ENCODE measurements at places on chromosomes 3 and 15. TPM values are rescaled to one million over a fixed set of nuclear protein-coding genes. Genes with fewer than 3 reads are reported as not detected.
A peak's percentile ranks its signal among the peaks of the same experiment; 100 is the strongest.

DNA sequence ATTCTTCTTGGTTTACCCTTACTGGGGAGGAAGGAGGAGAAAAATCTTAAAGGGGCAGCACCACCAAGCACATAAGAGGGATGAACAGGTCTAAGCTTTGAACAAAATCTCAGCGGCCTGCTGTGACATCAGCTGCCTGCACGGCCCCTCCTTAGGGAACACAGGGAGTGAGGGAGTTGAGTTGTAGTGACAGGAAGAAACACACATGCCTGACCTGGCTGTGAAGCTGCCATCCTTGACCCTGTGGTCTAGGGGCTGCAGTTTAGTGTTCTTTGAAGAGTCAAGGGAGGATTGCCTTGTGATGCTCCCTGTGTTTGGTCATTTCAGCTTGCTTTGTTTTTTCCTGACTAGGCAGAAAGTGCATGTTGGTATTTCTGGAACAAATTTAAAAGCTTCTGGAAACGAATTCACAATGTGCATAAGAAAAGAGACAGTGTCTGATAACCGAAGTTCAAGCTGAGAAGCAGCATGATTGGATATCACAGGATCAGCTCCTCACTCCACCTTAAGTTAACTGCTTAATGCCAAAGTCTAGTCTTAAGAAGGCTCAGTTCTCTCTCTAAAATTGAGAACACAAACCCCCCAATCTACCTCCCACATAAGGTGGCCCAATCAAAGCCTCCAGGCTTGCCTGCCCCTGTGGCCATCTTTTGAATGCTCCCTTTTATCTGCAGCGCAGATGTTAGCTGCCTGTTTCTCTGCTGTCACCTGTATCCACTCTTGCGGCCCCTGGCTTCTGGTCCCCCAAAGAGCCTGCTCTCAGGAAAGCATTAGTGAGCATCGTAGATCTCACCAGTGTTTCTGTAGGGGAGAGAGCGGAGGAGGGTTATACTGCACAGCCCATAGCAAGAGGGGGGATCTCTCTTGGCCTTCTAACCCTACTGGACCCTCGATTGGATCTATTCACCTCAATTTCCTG, 82.2 kb downstream of the SCN11A start:
- no peaks in the 10 kb centered on the region for H3K27me3 ChIP-seq
- H3K4me1 ChIP-seq, result no peaks in the 10 kb centered on the region
- no peak overlapping the region for H3K4me3 ChIP-seq
- H3K27ac ChIP-seq, result no peak overlapping the region
- H3K36me3 ChIP-seq, result no peaks in the 10 kb centered on the region
- DNase-seq, result no peak

DNA sequence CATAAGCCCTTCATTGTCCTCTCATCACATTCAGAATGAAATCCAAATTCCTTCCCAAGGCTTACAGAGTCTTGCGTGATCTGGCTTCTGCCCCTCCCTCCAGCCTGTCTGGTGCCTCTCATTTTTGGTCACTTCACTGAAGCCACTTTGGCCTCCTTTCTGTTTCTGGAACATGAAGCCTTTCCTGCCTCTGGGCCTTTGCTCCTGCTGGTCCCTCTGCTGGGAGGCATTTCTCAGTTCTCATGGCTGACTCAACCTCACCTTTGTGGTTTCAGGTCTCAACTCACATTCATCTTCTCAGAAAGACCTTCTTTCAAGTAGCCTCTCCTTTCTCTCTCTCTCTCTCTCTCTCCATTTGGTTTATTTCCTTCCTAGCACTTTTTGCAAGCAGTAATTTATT, 43.9 kb upstream of the BHLHE40 start:
- no peaks in the 10 kb centered on the region for H3K27me3 ChIP-seq
- H3K36me3 ChIP-seq, result no peaks in the 10 kb centered on the region
- peak; percentile 49 for DNase-seq
- no peak overlapping the region for H3K4me3 ChIP-seq
- H3K27ac ChIP-seq, result peak overlapping the region; percentile 44

DNA sequence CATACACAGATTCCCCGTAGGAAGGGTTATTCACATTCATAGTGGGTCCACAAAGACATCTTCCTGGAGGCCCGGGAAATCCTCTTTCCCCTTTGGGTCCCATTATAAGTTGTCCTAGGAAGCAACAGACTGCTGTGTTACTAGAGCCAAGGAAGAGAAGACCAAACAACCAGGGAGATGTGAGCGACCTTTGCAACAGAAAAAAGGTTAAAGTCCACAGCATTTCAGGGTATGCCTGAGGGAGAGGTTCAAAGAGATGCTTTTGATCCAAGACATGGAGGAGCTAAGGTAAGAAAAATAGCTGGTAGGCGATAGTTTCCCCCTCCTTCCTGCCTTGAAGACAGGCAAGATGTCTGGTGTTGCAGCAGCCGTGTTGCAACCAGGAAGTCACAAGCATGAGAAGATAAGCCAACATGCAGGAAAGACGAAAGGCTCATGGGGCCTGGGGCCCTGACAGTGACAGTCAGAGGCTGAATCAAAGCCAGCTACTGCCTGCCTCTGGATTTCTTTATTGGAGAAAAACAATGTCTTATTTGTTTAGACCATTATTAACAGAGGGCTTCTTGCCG, 30.9 kb downstream of the EAF1 start:
- no peaks in the 10 kb centered on the region for H3K36me3 ChIP-seq
- no peak overlapping the region for H3K4me3 ChIP-seq
- no peak for DNase-seq
- H3K27ac ChIP-seq, result no peak overlapping the region

- no peak overlapping the region for H3K4me3 ChIP-seq
- H3K4me1 ChIP-seq, result peaks cover 2% of the 10 kb centered on the region
- H3K27me3 ChIP-seq, result no peaks in the 10 kb centered on the region
- no peak for DNase-seq
- H3K36me3 ChIP-seq, result no peaks in the 10 kb centered on the region
- no peak overlapping the region for H3K27ac ChIP-seq
Observed at GRCh38 chr15:31556494-31557150, 230.0 kb downstream of the KLF13 start.

- H3K4me1 ChIP-seq, result peaks cover 73% of the 10 kb centered on the region
- no peak for DNase-seq
- H3K4me3 ChIP-seq, result no peak overlapping the region
Observed at GRCh38 chr3:15292765-15293522, 39.4 kb downstream of the SH3BP5 start.

- H3K4me1 ChIP-seq, result no peaks in the 10 kb centered on the region
- H3K27me3 ChIP-seq, result no peaks in the 10 kb centered on the region
- DNase-seq, result no peak
- no peaks in the 10 kb centered on the region for H3K36me3 ChIP-seq
- no peak overlapping the region for H3K4me3 ChIP-seq
Observed at GRCh38 chr3:36933540-36934296, 11.1 kb downstream of the TRANK1 start.

SLC24A5 gene
- not detected for total RNA-seq

AEN gene
- total RNA-seq, result 52.9 TPM

CPB1 gene
- total RNA-seq, result not detected

SERINC4 gene
- total RNA-seq, result 0.42 TPM

PPP1R14D gene
- total RNA-seq, result not detected

GPR27 gene
- 1.2 TPM for total RNA-seq

Data from activated CD4-positive, alpha-beta T cell treated with anti-CD3 and anti-CD28 coated beads for 36 hours (primary cell).